ENCODE measurements at places on chromosomes 7 and 10.

- DNase-seq, result no peak
Observed at GRCh38 chr10:15346440-15347141, 24.5 kb downstream of the FAM171A1 start.

DNA sequence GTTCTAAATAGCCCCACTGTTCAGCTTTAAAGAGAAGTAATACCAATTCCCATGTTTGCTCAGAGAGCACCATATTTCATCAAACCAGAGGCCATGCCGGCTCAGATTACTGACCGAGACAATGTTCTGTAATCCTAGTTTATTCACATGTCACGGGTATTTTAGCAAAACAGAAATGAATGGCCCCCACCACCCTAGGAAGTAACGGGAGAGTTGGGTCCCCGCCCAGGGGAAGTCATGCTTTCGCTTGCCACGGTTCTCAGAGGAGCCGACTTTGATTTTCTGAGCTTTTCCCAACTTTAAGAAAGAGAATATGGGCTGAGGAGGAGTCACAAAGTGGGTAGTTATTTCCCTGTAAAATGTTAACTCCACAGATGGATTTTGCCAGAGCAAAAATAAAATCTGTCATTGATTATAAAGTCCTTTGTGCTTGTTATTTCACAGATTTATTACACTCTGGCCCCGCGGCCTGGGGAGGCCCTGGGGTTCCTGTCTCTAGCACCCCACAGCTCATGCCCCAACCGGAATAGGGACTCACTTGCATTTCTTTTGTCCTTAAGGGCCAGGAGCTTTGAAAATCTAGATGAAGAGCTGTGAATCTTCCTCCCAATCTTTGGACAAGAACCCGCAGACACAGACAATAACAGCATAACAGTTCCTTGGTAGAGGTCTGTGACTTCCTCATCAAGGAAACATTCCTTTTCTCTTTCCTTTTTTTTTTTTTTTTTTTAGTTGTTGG, 3.7 kb upstream of the GDF10 start:
- DNase-seq, result no peak

GRCh38 chr10:127694580-127695193, 42.3 kb upstream of the FOXI2 start:
- DNase-seq, result no peak

GRCh38 chr7:45407730-45408408, 166.3 kb upstream of the ADCY1 start:
- no peak for DNase-seq

DNA sequence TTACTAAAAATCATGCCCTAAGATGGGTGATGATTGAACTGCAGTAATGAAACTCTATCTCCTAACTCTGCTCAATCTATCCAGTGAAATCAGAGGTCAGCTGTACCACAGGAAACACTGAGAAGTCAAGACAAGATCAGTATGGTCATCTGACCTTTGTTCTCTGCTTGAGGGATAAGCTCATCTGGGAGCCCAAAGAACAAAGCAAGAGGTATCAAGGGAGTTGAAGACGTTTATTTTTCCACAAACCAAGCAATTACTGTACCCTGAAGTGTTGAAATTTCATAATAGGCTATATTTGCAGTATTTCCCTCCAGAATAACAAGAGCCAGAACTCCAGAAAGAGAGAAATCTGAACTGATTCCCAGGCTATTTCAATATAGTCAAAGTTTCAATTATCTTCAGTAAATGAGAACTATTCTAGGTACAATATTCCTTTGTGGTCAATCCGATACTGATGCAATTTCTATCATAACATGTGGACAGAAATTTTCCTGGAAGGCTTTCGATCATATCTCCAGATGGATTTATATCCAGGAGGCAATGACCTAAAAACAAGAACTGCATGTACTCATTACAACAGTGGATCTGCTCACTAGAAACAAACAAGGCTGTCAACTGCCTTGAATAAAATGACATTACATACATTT, 345.3 kb downstream of the TNS3 start:
- no peak for DNase-seq

GRCh38 chr10:75606203-75606779, 174.9 kb downstream of the LRMDA start:
- DNase-seq, result no peak

DNA sequence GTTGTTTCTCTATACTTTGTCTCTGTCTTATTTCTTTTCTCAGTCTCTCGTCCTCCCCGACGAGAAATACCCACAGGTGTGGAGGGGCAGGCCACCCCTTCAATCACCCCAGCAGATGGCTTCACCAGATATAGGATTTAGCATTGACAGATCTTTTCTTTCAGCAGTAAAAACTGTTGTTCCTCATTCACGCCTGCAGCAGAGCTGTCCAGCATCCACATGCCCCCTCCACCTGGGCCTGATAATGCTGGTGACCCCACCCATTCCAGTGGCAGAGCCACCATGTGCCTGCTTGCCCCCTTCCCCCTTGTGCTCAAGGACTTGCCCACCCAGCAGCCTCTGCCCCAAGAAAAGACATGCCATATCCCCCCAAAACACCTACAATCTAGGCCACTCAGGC, 15.5 kb downstream of the FRG2B start:
- DNase-seq, result no peak

- DNase-seq, result no peak
Observed at GRCh38 chr10:127526161-127526560, 22.9 kb upstream of the NPS start.

GRCh38 chr10:2119316-2119715, 382.0 kb upstream of the ADARB2 start:
- no peak for DNase-seq

DNA sequence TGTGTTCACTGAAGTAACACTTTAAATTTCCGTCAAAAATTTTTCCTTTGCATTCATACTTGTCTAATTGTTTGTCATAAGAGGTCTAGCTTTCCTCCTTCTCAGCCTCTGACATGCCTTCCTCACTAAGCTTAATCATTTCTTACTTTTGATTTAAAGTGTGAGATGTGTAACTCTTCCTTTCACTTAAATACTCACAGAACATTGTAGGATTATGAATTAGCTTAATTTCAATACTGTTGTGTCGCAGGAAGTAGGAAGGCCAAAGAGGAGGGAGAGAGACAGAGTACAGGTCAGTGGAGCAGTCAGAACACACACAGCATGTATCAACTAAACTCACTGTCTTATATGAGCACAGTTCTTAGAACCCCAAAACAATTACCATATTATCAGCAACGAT, 99.0 kb downstream of the SRPK2 start:
- DNase-seq, result no peak

DNA sequence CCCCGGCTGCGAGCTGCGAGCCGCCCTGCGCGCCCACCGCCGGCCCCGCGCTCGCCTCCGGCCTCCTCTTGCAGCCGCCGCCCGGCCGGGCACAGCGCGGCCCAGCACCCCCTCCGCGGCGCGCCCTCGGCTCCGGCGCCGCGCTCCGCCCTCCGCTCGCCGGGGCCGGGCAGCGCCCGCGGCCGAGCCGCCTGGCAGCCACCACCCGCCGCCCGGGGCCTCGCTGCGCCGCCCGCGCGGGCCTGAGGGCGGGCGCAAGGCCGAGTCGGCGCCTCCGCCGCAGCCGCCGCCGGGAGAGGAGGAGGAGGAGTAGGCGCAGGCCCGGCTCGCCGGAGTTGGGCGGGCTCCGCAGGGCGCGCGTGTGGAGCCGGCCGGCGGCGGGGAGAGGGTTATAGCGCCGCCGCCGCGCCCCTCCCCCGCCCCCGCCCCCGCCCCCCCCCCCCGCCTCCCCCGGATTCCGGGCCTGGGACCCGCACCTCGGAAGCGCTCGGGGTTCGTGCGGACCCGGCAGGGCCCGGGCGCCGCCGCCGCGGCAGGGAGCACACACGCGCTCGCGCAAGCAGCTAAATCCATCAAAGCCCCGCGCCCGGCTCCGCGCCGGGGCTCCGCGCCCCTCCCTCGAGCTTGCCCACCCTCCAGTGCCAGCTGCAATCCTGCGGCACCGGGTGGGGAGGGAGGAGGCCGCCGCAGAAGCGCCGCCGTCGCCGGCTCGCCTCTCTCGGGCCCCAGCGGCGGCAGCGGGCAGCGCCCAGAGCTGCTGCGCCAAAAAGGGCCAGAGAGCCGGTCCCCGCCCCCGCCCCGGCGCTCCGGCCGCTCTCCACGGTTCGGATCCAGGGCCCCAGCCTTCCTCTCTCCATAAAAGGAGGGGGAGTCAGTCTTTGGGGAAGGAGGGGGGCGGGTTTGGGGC, at the start of gene PDGFA:
Gene PDGFA (minus strand): TSS at position 363 of the 907 bp plus-strand sequence. CDS start 845 bp downstream, outside the sequence.
- no peak for DNase-seq

DNA sequence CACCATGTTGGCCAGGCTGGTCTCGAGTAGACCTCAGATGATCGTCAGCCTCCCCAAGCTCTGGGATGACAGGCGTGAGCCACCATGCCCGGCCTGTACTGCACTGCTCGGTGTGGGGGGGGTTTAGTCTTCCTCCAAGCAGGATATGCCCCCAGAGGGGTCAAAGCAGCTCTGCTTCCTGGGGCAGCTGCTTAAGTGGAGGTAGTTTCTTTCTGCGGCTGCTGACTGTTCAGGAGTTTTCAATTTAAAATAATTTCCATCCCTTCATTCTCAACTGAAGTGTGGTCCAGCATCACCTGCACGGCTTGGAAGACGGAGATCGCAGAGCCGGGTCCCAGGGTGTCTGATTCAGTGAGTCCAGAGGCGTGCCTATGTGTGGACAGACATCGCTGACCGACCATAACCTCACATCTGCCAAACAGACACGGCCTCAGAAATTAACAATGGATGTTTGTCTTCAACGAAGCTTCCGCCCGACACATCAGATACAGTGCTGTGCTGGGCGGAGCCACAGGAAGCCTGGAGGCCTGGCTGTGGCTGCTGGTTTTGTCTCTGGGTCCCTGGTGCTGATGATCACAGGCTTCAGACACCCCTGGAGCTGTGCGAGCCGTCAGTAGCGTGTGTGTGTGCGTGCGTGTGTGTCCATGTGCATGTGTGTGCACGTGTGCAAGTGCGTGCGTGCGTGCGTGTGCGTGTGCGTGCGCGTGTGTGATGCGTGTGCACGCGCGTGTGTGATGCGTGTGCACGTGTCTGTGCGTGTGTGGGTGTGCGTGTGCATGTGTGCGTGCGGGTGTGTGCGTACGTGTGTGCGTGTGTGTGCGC, 226.5 kb upstream of the PITRM1 start:
- DNase-seq, result no peak

GRCh38 chr10:34698979-34699378, 116.1 kb downstream of the PARD3 start:
- no peak for DNase-seq

- no peak for DNase-seq
Observed at GRCh38 chr7:38558761-38559345, 72.3 kb downstream of the AMPH start.

DNA sequence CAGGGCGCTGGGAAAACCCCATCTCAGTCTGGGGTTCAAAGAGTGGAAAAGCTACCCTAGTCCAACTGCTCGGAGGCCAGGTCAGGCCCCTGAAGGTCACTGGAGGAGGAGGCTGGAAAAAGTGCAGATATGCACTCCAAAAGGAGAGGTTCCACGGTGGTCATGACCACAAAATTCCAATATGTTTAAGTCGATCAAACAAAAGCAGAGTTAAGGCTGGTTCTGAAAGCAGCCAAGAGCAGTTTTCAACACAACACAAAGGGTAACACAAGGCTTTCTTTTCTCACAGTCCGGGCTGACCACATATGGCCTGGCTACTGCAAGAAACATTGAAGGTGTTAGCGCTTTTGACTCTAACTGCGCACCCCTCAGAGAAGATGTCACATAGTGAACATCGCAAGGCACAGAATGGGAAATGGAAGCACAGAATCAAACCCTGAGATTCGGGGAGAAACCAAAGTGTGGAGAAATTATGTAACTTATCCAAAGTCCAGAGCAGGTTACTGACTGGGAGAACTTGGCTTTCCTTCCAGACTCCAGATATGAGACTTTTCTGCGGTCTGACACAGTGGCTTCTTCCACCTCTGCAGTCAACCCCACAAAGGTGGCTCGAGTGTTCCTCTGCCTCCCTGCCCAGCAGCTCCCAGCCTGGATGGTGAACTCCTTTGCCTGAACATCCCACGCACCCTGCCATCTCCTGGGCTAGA, 1.3 kb upstream of the GRB10 start:
- no peak for DNase-seq

- DNase-seq, result no peak
Observed at GRCh38 chr10:11797281-11797680, 25.9 kb upstream of the PROSER2 start.
